HTR-8/SVneo (cell line): ENCODE measurements at places on chromosomes 1 and 21.
A peak's percentile ranks its signal among the peaks of the same experiment; 100 is the strongest.

- DNase-seq, result no peak
Measured at GRCh38 chr21:28074676-28075075, 918.0 kb downstream of the LTN1 start.

DNA sequence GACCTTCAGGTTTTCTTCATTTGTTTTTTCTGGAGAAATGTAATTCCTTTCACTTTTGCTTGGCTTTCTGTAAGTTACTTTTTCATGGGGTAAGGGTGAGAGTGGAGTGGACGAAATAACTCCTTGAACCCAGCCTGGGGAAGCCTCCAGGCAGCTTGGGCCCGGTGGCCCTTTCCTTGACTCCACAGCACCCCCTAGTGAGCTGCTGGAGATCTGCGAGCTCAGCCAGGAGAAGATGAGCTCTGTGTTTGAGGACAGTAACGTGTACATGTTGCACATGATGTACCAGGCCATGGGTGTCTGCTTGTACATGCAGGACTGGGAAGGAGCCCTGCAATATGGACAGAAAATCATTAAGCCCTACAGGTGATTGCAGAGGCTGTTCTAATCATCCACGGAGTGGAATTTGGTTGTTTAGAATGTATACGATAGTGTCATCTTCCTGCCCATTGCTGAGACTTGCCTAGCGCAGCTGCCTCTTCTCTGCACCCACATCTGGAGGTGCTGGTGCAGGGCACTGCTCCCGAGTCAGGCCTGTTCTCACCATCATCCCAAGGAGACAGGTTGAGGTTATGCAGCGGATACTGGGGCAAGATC, 51.0 kb downstream of the SMYD2 start:
- DNase-seq, result peak; percentile 68

GRCh38 chr1:228045405-228045804, 37.1 kb upstream of the ARF1 start:
- no peak for DNase-seq

GRCh38 chr1:212754680-212755079, 36.9 kb downstream of the NSL1 start:
- no peak for DNase-seq

GRCh38 chr21:34889320-34889675, 159.8 kb downstream of the RUNX1 start:
- peak; percentile 22 for DNase-seq

DNA sequence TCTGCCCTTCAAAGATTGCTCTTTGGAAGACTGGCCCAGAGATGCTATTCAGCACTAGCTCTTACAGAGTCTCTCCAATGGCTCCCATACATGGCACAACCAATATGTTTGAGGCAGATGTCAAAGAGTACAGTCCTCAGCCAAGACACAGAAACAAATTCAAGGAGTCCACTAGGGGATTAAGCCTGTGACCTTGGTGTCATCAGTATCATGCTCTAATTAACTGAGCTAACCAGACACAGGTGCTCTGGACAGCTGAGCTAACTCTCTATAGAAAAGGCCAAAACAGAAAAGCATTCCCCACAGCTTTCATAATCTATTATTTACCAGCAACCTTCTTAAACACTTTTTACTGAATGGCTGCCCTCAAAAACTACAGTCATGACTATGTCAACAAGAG, 666.0 kb upstream of the PLXNA2 start:
- DNase-seq, result no peak

GRCh38 chr21:40819071-40819900, 27.7 kb downstream of the DSCAM start:
- DNase-seq, result no peak

DNA sequence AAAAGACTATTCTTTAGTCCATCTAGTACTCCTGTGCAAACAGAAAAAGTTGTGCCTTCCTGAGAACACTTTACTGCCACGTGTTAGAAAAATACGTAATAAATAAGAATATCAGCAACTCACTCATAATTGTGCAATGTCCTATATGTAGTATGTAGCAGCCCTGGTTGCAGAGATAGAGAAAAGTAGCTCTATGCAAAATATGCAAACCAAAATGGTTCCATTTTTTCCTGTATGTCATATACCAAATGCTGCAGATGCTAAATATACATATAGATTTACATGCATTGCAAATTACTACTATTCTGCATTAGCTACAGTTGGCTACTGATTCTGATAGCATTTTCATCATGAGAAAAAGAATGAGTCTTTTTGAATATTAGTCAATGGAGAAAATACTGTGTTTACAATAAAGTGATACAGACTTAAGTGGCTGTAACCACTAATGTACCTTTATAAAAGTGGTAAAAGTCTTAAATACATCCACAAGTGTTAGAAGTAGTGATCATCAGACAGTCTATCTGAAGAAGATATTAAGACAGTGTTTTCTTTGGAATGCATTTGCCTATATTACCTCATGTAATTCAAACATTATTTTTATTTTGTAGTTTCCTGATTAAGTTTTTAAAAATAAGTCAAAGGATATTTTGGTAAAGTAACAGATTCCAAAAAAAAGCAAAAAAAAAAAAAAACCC, 19.8 kb downstream of the NME7 start:
- no peak for DNase-seq
